ENCODE measurements at places on chromosomes 6 and 20. TPM values are rescaled to one million over a fixed set of nuclear protein-coding genes. Genes with fewer than 3 reads are reported as not detected.

Gene DSP
- 0.08 TPM for total RNA-seq

DNA sequence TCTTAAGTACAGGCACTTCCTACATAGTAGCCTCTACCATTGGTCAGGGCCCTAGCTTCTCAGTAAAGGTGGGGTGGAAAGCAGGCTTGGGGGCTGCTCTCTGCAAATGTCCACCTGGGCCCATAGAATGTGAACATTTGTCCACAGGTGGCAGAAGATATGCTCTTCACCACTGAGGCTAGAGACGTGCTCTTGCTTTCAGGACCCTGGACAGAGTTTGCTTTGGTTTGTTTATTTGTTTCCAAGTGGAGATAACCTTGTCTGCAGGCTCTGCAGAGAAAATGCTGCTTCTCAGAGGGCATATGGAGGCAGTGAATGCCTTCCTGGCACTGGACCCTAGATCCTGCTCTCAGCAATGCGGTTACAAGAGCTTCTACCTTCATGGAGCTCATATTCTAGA lies 129.0 kb downstream of the F13A1 start:
- peak; percentile 23 for DNase-seq

GRCh38 chr6:109874621-109875020 lies 103.5 kb upstream of the GPR6 start:
- DNase-seq = no peak

Gene ENPP3
- 0.11 TPM for total RNA-seq

GRCh38 chr6:87342829-87343228 lies 1.8 kb upstream of the C6orf163 start:
- no peak for DNase-seq

GRCh38 chr20:22062874-22063273 lies 357.4 kb downstream of the PAX1 start:
- DNase-seq = no peak

GRCh38 chr6:127352524-127352923 lies 9.1 kb upstream of the ECHDC1 start:
- DNase-seq = no peak

- no peak for DNase-seq
These were observed 67.0 kb upstream of the FOXC1 start for GRCh38 chr6:1542764-1543163.

DNA sequence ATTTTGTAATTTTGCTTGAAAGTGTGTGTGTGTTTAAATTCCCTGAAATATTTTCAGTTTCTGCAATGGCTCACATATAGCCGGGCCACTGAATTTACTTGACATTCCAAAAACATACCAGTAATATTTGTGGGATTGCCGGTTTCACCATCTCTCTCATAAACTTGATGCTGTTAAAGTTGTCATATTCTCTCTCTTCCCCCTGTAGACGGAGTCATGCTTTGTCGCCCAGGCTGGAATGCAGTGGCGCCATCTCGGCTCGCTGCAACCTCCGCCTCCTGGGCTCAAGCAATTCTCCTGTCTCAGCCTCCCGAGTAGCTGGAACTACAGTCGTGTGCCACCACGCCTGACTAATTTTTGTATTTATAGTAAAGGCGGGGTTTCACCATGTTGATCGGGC lies 122.1 kb downstream of the TIAM2 start:
- DNase-seq = no peak

- no peak for DNase-seq
These were observed 6.8 kb upstream of the SOX4 start for GRCh38 chr6:21586740-21587178.

DNA sequence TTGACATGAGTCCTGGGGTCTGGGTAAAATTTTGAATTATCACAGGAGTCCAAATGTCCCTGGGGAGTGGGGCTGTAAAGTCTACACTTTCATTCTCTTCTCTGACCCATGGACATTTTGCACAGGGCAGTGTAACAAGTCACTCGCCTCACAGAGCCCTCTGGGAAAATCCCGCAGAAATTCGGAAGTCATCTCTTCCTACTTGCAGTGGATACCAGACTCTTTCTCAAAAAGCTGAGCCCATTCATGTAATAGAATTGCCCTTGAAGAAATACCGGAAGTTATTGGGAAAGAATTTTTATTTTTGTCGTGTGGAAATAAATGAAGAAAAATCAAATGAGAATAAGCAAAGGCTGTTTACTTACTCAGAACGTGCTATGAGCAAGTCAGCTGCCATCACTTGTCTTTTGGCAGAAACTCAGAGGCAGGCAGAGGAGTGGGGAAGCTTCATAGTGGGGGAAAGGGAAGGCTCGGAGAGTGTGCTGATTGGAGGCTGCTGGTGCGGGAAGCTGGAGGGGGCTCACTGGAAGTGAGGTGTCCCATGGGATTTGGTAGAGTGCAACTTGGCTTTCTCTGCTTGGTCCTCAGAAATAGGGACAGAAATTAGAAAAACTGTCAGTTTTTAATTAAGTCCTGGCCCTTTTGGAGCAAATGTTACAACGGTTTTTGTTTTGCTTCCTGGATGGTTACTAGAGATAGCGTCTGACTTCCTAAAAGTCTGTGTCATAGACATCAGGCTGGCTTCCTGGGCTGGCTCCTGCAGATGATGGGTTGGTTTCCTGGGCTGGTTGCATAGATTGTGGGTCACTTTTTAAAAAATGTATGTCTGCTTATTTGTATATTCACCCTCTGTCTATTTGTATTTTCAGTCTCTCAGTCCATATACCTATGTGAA lies 79.8 kb upstream of the EEF1E1 start:
- no peak for DNase-seq

Gene LAMP5
- not detected for total RNA-seq

DNA sequence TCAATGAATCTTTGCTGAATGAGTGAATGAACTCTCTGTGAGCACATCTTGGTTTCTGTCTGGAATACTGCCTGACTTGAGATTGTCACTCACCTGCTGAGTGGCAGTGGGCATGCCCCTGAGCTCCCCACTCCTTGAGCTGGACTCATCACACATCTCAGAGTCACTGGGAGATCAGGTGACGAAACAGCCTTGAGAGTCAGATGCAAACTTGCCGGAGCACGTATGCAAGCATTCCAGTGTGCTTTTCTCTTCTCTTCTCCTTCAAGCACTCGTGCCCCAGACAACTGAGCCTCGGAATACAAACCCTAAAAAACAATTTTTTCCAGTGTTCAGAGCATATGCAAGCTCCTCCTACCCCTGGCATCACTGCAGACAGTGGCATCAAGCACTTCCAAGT lies 9.4 kb upstream of the BMP7 start:
- DNase-seq = no peak

GRCh38 chr6:155968921-155969320 lies 513.3 kb upstream of the NOX3 start:
- DNase-seq = no peak

- DNase-seq = peak; percentile 87
These were observed 39.2 kb downstream of the TRIM27 start for GRCh38 chr6:28884423-28885131.

DNA sequence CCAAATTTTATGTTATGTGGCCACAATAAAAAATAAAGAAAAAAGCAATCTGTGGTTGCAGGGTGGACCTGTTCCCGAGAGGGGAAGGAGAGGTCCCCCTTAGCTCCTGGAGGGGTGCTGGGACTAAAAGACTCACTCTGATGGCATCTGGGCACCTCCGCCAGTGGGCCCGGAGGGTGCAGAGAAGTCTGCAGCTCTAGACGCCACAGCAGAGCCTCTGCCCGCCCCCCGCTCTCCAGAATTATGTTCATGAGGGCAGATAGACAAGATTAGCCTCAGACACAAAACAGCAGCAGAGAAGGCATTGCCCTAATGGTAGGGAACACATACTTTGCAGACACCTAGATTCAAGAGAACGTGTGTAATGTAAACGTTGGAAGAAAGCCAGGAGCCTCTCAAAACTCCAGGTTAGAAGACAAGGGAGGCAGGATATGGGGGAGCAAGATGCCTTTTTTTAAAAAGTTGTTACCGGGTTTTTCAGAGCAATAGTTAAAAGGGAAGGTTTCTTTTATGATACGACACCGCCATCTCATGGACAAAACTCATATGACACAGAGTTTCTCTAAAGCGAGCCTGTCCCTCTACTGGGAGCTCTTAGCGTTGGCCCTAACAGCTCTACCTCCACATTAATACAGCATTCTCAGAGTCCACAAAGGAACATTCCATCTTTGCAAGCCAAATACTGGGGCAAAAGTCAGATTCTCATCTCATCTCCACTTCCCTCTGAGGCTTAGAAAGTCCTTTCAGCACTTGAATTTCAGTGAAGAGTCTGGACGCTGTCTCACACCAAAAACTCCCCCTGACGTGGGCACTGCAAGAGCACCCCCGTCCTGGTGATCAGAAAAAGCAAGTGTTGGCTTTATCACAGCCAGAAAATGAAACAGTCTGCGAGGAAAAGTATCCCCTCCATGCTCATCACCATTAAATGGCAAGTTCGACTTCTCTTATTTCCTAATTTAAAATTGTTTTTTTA lies 47.2 kb downstream of the FOXF2 start:
- DNase-seq = peak; percentile 69

GRCh38 chr6:23394681-23395080 lies 731.3 kb upstream of the NRSN1 start:
- DNase-seq = no peak

Gene COL21A1
- not detected for total RNA-seq

DNA sequence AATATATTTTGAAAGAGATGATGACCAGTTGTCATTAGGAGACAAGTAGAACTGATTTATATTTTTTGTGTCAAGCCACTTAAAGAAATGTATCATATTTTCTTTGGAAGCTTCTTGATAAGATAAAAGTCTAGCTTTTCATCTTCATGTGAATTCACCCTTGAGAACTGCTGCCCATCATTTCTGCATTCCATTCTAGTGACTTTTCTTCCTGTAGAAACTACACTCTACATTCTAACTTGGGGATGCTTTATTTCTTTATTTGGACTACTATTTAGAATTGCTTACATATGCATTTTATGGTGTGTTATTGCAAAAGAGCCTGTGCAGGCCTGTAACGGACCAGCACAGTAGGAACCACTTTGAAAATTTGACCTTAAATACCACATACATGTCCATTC lies 335.0 kb upstream of the KCNQ5 start:
- DNase-seq = no peak

GRCh38 chr20:57483287-57484050 lies 41.5 kb downstream of the CTCFL start:
- no peak for DNase-seq

DNA sequence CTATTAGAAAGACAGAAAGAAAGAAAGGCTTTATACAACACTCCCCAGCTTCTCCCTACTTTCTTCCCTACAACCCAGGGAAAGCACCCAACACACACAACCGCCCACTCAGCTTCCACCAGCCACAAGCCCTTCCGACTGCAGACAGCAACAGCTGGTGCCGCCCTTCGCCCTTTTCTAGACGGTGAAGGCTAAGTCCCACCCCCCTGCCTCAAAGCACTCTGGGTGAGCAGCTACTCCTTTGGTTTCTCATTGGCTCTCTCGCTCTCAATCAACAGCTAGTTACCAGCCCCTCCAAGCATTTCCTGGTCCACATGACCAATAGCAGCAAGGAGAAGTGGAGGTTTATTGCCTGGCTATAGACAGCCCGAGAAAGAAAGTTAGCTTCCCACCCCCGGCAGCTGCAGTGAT lies 230.1 kb upstream of the MOCS1 start:
- DNase-seq = no peak

Gene DZANK1
- total RNA-seq = 1.4 TPM

Gene EYS
- not detected for total RNA-seq

DNA sequence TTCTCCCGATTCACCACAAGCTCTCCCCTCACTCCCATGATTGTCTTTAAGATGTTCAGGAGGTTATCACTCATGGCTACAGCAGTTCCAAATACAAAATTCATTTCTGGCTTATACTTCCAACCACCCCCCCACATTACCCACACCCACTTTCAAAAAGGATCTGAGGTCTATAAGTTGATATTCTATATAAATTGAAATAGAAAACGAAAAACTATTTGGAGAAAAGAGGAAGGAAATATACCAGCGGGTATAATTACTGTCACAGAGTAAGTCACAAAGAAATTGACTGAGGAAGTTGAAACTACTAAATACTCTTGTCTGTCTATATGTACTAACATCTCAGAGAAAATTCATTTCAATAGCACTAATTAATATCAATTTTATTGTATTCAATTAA lies 112.7 kb upstream of the TNFAIP3 start:
- DNase-seq = no peak

GRCh38 chr6:4698901-4699659 lies 77.1 kb upstream of the CDYL start:
- DNase-seq = no peak

- no peak for DNase-seq
These were observed 84.1 kb upstream of the POPDC3 start for GRCh38 chr6:105263685-105264610.

GRCh38 chr6:106886922-106887797 lies 87.4 kb downstream of the CD24 start:
- no peak for DNase-seq

DNA sequence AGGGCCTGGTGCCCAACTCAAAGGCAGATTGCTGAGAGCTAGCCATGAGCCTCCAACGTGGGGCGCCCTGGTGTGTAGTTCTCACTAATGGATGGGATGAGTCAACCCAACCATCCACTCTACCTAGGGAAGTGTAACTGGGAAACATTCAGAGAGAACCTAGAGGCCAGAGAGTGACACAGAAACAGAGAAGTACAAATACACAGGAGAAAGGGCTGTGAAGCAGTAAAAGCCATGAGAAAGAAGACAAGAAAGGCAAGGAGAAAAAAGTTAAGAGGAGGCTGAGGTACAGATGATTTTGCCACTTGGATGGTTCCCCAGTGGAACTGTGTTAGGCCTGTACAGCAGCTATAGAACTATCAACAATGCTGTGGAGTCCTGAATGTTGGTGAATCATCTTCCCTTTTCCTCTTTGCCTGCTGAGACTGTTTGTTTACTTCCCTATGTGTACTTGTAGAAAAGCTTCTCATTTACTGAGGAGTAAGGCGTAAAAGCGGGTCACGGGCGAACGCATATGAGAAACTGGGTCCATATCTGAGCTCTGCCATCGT lies 39.0 kb downstream of the MAN1A1 start:
- no peak for DNase-seq

DNA sequence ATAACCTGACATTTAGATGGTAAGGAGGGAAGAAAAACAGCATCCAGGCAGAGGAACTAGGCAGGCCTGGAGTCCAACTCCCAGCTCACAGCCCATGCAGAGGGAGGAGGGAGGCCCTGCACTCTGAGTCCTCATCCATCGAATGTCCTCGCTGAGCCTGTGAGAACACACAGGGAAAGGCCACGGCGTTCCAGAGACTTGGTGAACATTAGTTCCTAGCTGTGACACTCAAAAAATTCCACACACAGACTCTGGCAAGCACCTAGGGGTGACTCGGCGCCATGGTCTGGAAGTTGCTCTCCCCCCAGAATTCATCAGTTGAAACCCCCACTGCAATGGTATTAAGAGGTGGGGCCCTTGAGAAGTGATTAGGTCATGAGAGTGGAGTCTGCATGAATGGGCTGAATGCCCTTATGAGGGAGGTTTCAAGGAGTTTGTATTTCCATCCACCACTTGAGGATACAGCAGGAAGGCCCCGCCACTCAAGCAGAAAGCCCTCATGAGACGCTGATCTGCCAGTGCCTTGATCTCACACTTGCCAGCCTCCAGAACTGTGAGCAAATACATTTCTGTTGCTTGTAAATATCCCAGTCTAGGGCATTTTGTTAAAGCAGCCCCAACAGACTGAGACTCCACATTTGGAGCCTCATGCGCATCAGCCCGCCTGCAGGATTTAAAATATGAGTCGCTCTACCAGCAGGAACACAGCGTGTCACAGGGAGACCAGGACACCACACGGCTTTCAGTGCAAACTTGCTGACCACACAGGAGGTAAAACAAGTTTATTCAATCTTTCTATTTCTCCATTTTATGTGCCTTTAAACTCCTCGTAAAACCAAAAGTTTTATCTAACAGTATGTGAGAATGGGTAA lies 73.9 kb downstream of the WDR27 start:
- DNase-seq = no peak

GRCh38 chr20:32918751-32919150 lies 60.0 kb downstream of the EFCAB8 start:
- DNase-seq = no peak

Measured in activated CD8-positive, alpha-beta T cell treated with anti-CD3 and anti-CD28 coated beads, Interleukin-2, amount 10 ng/mL, durations not matched to agents 7 days and 5 days (primary cell).